ENCODE measurements at places on chromosomes 1 and 21.

DNA sequence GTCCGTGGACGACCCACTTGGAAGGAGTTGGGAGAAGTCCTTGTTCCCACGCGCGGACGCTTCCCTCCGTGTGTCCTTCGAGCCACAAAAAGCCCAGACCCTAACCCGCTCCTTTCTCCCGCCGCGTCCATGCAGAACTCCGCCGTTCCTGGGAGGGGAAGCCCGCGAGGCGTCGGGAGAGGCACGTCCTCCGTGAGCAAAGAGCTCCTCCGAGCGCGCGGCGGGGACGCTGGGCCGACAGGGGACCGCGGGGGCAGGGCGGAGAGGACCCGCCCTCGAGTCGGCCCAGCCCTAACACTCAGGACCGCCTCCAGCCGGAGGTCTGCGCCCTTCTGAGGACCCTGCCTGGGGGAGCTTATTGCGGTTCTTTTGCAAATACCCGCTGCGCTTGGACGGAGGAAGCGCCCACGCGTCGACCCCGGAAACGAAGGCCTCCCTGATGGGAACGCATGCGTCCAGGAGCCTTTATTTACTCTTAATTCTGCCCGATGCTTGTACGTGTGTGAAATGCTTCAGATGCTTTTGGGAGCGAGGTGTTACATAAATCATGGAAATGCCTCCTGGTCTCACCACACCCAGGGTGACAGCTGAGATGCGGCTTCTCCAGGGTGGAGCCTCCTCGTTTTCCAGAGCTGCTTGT lies 32.4 kb downstream of the PRMT2 start:
- peak; percentile 18 for DNase-seq

DNA sequence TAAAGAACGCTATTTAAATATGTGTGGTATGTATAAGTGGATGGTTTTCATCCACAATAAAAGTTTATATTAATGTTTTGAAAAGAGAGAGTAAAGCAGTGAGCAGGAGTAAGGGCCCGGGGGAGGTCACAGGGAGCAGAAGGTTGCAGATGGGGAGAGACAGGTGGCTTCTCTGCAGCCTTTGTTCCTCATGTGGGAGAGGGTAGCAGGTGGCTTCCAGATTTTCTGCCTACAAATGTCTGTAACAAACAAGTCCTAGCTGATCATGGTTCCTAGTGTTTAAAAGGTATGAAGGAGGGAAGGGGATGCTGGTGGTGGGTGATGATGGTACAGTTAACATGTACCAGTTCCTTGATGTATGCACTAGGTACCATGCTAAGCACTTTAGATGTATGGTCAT lies 18.8 kb downstream of the QSOX1 start:
- DNase-seq: no peak

GRCh38 chr1:114152508-114153260 lies 985 bp downstream of the SYT6 start:
- DNase-seq: peak; percentile 39

- no peak for DNase-seq
Observed at GRCh38 chr1:23594927-23595353, 35.6 kb upstream of the ID3 start.

- DNase-seq: no peak
Observed at GRCh38 chr21:34819357-34819999, 150.7 kb downstream of the CLIC6 start.

DNA sequence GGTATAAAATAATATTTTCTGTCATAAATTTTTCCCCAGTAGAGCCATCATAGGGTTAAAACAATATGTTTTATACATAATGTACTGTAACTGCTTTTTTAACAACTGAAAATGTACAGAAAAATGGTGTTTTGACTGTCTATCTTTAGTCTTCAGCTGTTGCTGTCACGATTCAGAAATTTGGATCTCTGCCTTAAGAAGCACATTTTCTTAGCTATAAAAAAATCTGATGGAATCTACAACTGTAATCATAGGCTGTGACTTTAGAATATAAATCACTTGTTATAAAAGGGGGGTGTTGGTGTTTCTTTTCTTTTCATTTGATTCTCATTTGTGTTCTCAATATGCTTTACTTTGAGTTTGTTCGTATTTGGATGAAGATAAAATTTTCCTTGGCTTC lies 187.5 kb downstream of the PDE4B start:
- no peak for DNase-seq

DNA sequence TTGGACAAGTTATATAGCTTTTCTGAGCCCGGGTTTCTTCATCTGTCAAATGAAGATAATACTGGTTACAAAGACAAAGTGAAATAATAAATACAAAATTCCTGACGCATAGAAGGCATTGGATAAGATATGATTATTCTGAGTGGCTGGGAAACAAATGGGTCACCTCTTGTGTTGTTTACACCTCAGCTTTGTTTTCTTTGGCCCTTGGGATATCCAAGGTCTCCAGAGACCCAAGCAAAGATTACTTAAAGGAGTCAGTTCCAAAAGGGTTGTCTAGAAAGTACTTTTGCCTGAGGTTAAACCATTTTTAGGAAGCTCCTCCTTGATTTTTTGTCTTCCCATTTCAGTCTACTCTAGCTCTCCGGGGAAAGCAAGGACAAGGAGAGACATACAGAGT lies 9.7 kb downstream of the KHDRBS1 start:
- DNase-seq: no peak

- DNase-seq: peak; percentile 71
Observed at GRCh38 chr1:93448983-93449804, 1.3 kb downstream of the FNBP1L start.

DNA sequence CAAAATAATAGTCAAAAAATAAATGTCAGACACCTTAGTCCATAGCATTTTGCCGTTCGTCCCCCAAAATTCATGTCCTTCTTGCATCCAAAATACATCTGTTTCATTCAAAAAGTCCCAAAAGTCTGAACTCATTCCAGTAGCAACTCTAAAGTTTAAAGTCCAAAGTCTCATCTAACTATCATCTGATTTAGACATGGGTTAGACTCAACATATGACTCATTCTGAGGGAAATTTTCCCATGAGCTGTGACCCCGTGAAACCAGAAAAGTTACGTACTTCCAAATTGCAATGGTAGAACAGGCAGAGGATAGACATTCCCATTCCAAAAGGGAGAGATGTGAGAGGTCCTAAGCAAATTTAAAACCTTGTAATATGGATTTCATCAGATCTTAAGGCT lies 48.6 kb upstream of the CACHD1 start:
- no peak for DNase-seq

DNA sequence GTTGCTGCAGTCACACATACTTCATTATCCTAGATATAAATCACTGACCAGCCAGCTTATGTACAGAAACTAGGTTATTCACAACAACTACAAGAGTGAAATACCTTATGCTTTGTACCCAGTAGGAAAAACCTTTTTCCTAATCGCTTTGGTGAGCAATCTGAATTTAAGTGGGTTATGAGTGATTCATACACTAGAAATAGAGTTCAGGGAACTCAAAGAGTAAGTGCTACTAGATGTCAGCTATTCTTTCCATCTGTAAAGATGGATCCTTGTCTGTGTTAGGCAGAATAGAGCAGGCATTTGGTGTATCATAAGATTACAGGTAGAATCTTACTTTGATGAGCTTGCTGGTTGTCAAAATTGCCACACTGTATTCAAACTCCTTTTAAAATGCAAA lies 101.9 kb downstream of the ZNF644 start:
- no peak for DNase-seq

DNA sequence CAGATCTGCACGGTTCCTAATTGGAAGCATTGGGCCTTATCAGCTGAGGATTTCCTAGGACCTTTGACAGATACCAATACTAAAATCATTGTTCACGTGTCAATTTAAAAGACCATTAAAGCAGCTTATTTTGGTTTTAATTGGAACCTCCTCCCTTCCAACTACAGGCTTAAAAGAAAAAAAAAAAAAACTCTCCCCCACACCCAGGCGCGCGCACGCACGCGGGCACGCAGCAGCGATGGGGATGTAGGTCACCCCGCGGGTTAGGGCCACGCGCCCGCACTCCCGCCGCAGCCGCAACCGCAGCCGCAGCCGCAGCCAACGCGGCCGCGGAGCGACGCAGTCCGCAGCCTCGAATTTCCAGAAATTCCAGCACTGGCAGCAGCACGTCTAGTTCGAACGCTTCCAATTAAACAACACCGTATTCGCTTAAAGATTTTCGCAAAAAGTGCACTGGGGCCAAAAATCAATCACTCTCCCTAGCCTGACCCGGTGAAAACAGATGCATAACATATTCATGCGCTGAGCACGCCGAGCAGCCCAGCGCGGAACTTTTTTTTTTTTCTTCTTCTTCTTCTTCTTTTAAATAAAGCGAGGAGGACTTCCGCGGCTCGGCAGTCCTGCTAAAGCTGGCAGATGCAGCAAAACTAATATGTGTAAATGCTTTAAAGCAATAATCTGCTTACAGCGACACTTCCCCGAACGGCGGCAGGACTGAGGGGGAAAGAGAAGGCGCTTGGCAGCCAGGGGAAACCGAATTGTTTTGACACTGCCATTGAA lies 13.3 kb upstream of the BARHL2 start:
- DNase-seq: peak; percentile 16

GRCh38 chr1:245079021-245079609 lies 75.7 kb upstream of the KIF26B start:
- peak; percentile 45 for DNase-seq

- no peak for DNase-seq
Observed at GRCh38 chr1:227223171-227223806, 95.0 kb downstream of the CDC42BPA start.

DNA sequence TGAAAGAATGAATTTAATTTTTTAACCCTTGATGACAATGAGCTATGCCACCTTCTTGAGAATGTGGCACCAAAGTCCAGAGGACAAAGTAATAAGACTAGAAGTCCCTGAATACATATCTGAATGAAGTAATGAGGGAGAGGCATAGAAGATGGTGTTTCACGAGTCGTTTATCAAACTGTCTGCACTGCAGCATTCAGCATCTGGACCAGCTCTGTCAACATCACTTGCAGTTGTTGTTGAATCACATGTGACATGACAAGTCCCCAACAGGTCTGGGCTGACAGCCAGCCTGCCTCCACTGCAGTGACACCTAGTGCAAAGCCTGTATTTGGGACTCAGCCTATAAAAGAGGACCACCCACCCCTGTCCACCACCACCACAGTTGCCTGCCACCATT lies 17.3 kb upstream of the GALNT2 start:
- no peak for DNase-seq

DNA sequence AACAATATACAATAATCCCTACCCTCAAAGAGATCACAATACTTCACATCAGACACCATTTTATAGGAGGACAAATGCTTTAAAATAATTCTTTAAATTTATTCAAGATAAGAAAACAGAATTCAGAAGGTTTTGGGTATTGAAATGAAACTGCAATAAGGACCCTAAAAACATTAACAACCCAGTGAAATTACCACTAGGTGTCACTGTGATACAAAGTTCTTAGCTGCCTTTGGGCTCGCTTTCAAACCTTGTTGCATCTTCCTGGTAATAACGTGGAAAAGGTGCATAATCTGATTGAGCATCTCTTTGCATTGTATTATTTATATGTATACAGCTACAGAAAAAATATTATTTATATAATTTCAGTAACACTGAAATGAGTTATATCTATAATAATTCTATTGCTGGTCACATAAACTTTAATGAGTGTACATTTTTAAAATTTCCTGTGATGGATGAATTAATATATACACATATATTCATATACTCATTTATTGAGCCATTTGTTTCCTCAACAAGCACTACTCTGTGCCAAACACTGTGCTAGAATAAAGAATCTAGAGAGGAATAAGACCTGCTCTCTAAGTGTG lies 185.2 kb downstream of the FAF1 start:
- peak; percentile 74 for DNase-seq

- no peak for DNase-seq
Observed at GRCh38 chr1:167697667-167698141, 24.1 kb upstream of the MPZL1 start.

DNA sequence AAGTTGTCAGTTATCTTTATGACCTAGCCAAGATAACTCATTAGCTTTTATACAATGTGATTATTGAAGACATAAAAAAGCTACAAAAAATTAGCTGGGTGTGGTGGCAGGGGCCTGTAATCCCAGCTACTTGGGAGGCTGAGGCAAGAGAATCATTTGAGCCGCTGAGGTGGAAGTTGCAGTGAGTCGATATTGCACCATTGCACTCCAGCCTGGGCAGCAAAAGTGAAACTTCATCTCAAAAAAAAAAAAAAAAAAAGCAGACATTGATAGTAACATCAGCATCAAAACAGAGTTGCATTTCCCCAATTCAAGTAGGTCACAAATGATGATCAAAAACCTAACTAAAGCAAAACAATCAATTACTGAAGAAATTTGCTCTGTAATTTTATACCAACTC lies 191.4 kb downstream of the PTGER3 start:
- DNase-seq: no peak

GRCh38 chr1:21849909-21850576 lies 38.0 kb downstream of the LDLRAD2 start:
- DNase-seq: no peak

GRCh38 chr1:176811511-176812288 lies 348.7 kb downstream of the PAPPA2 start:
- no peak for DNase-seq

DNA sequence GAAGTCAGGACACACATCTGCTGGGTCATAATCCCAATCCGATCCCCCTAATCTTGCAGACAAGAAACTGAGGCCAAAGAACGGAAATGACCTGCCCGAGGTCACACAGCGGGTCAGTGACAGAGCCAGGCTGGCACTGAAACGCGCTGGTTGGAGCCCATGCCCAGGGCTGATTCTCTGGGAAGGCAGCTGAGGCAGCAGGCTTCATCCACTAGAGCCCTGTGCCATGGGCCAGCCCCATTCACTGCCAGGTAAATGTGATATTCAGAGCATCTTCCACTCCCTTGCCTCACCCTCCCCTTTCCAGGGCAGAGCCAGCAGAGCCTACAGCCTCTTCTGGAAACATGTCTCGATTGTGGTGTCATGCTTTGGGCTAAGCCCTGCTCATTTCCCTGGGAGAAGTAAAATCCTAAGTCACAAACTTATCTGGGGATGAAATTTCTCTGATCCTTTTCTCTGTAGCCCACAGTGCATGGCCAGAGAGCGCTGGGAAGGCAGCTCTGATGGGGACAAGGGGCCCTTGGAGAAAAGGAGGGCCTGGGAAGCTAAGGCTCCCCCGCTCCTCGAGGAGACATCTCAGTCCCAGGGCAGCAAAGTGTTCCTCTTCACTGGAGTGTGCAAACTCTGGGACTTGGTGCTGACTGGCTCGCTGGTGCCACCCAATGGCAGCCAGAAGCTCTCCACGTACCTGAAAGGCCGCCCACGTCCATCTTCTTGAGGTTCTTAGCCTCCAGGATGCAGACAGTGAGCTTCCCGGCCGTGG lies 110.4 kb downstream of the SYT2 start:
- DNase-seq: peak; percentile 77

DNA sequence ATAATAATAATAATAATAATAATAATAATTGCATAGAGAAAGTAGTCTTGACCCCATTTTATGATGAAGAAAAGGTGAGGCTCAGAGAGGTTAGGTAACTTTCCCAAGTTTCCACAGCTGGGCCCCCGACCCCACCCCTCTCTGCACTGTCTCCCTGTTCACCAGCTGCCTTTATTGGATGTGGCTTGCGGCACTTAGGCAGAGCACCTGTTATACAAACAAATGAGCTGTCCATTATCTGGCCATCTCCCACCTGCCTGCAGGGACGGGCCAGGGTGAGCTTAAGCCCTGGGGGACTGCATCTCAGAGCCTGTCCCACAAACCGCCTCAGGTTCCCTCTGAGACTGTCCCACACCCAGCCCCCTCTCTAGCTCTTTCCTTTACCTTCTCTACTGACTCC lies 10.1 kb upstream of the EFNA1 start:
- DNase-seq: no peak

Data from foreskin fibroblast (primary cell).